ENCODE measurements at places on chromosomes 2 and 18.
A peak's percentile ranks its signal among the peaks of the same experiment; 100 is the strongest.

DNA sequence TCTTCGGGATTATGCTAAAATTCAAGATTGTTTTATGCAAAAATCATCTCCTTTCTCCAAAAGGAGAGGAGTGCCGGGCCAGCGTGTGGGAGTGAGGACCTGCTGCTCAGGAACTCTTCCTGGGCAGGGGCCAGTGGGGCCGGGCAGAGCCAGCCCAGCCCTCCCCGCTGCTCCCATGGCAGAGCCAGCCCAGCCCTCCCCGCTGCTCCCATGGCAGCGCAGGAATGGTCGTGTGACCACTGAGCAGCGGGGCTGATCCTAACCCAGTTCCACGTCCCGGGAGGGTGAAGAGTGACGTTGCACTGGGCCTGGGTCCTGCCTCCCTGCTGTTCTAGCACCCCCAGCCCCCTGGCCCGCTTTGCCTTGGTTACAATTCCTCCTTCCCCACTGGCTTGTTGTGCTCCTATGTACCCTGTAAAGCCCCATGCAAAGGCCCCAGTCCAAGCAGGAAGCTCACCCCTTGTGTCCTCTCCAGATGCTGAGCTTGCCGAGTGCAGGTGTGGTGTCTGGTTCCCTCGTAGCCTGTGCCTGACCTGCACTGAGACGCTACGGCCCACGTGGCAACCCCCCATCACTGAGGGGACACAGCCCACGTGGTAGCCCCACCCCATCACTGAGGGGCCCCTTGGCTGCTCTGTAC is 11.4 kb upstream of the NEU4 start:
- DNase-seq = no peak

GRCh38 chr2:25286025-25286400 is 55.7 kb downstream of the DNMT3A start:
- DNase-seq = peak; percentile 77

DNA sequence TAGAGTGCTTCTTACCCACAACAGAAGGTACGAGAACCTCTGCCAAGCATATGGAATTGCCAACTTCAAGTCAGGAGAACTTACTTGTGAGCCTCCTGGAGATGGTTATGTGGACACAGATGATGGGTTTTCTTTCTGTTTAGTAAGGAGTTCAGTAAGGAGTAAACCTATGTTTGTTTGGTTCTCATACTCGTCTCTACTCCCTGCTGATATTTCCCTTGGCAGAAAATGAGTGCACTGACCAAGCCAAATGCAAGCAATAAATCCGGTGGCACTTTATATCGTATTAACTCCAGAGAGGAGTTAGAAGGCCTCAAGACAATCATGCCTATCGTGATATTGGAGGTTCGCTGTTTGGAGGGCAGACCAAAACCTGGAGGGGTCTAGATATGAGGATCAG is 83.2 kb upstream of the CYP1B1 start:
- no peak for DNase-seq

DNA sequence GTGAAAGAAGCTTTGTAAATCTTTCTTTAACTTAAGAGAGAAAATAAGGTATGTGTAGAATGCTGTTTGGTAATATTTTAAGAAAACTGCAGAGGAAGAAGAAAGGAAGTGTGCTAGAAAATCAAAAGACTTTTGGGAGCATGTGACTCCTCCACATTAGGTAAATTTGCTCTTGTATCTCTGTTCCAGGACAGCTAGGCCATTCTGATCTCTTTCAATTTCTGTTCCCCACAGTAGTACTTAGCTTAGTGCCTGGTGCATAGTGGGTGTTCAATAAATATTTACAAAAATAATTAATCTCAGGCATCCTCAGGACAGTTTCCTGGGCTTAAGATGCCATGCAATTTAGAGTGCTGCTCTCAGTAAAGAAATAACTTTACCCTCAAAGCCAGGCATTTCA is 105.0 kb downstream of the GPD2 start:
- DNase-seq = no peak

DNA sequence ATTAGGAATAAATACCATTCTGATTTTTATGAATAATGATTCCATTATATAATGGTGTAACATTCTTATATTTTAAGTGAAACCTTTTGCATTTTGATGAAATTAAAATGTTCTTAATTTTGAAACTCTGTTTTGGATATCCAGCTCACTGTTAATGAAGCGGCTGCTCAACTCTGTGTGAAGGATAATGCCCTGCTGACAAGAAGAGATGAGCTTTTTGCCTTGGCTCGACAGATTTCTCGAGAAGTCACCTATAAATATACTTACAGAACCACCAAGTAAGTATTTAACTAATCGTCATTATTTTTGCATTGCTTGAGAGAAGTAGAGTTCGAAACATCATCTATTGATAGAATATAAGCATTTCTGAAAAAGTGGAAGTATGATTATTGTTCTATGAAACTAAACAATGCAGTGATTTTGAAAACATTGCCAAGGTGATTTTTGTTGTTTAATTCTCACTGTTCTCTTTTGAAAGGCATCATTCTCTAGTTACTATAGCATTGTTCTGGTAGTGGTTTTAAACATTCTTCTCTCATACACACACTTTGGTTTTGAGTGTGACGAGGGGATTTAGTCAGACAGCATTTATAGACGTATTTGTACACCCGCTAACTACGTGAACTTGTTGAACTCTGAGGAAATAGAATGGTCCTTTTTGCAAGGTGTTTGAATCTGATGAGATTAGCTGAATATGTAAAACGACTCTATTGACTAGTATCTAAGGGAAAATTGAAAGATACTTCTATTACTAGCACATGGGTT is 21.5 kb downstream of the NAB1 start:
- no peak for DNase-seq

DNA sequence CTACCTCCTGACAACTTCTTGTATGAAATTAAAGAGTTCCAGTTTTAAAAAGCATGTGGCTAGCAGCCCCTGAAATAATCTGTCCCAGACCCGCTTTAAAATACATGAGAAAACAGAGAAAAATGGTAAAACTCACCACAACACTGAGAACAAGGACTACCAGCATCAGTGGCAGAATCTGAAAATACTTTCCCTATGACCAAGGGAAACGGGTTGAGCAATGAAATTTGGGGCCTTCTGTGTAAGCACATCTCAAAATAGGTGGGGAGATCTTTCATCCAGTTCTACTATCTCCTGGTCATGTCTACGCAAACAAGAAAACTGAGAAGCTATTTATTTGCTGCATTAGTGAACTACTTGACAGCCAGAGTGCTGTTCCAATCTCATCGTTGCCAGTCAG is 172.3 kb downstream of the LNPK start:
- DNase-seq = no peak

- DNase-seq = no peak
Observed at GRCh38 chr2:174924061-174924693, 81.0 kb downstream of the CHN1 start.

GRCh38 chr2:216039918-216040317 is 26.6 kb upstream of the MREG start:
- DNase-seq = no peak

- DNase-seq = peak; percentile 9
Observed at GRCh38 chr2:59025157-59025757, 784.1 kb upstream of the FANCL start.

Measured in kidney capillary endothelial cell (primary cell).